HAP-1 (cell line): ENCODE measurements at places on chromosomes 1 and 21.

GRCh38 chr1:12167493-12168429 is 970 bp downstream of the TNFRSF1B start:
- no peak for DNase-seq

DNA sequence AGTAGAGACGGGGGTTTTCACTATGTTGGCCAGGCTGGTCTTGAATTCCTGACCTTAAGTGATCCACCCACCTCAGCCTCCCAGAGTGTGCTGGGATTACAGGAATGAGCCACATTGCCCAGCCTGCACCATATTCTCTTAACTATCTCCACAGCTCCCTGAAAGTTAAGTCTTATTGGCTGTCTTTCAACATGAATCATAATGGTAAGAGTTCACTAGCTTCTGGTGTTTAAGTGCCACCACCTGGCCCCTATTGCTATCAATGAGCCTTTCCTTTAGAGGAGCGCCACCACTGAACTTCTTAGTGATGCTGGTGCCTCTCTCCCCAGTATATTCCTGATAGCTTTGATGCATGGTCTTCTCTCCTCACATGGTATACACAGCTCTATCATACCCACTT is 15.7 kb downstream of the ZFYVE9 start:
- no peak for DNase-seq

- DNase-seq = no peak
These were observed 83.9 kb downstream of the DYRK1A start for GRCh38 chr21:37450445-37450941.

- no peak for DNase-seq
These were observed 159.9 kb downstream of the ACTL8 start for GRCh38 chr1:17914987-17915386.

DNA sequence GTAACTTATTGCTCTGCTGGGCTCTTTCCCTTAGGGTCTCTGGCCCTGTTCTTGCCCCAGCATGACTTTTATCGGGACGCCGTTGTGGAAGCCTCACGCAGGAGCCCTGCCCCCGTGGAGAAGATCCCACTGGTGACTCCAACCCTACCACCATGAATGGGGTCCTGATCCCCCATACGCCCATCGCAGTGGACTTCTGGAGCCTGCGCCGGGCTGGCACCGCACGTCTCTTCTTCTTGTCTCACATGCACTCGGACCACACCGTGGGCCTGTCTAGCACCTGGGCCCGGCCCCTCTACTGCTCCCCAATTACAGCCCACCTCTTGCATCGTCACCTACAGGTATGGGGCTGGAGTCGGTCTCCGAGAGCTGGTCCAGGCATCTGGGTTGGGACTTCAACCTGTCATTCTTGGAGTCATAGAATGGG is 322 bp downstream of the DCLRE1B start:
- DNase-seq = peak; percentile 22

DNA sequence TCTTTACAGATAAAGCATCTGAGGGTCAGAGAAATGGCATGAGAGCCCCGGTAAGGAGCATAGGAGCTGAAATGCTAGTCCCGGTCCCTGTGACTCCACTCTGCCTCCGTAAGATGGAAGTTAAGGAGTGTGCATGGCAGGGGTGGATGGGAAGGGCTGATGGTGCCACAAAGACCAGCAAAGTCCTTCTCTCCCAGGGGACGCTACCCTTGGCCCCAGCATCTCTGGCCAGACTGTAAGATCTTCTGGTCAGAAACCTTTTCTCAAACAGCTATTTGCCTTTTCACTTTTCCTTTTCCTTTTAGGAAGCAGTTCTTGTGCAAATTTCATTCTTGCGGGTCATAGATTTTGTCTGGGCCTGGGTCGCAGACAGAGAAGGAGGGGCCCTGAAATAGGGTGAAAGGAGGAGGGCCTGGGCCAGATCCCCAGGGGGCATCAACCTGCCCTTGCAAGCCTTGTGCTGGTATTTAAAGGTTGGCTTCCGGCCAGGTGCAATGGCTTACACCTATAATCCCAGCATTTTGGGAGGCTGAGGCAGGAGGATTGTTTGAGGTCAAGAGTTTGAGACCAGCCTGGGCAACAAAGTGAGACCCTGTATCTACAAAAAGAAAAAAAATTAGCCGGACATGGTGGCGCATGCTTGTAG is 14.4 kb upstream of the EPS8L3 start:
- DNase-seq = no peak

DNA sequence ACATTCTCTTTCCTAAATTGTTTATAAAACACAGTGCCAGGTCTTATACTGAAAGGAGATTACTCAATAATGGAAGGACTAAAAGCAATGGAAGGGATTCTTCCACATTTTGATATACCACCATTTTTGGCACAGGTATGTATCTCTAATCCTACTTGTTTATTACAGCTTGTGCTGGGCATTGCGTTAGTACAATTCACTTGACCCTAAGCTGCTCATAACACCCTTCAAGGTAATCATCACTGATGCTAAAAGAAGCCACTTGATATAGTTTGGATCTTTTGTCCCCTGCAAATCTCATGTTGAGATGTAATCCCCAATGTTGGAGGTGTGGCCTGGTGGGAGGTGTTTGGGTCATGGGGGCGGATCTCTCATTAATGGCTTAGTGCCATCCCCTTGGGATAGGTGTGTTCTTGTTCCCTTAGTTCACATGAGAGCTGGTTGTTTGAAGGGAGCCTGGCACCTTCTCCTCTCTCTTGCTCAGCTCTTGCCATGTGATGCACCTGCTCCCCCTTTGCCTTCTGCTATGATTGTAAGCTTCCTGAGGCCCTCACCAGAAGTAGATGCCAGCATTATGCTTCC is 71.1 kb downstream of the NIBAN1 start:
- DNase-seq = no peak

- peak; percentile 100 for DNase-seq
These were observed 59.1 kb downstream of the GLUL start for GRCh38 chr1:182332261-182333060.

DNA sequence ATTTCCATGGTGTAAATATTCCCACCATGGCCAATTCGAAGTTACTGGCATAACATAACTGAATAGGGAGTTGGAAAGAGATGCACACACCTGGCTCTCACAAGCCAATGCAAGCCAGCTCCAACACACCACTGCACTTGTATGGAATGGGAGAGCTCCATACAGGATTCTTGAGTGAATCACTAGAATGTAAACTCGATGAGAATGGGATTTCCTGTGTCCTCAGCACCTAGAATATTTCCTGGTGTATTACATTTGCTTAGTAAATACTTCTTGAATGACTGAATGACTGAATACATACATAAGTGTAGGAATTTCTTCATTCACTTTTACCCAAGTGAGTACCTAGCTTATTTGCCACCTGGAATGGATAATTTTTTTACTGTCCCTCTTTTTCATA is 16.2 kb upstream of the PPIE start:
- no peak for DNase-seq

DNA sequence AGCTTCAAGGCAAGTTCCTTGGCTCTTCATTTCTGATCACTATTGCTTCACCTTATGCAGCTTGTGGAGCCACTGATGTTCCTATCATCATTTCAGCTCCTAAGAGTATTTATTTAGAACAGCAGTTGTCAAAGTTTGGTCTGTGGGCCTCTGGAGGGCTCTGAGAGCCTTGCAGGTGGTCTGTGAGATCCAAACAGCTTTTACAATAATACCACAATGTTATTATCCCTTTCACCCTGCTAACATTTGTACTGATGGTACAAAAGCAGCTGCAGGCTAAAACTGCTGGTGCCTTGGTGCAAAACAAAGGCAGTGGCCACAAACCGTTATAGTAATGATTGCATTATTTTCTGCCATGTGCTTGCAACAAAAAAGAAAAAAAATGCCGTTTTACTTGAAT is 33.8 kb downstream of the PATJ start:
- no peak for DNase-seq

- no peak for DNase-seq
These were observed 97.9 kb upstream of the EXO1 start for GRCh38 chr1:241749945-241750695.

- no peak for DNase-seq
These were observed 7.7 kb upstream of the TCP10L start for GRCh38 chr21:32592929-32593502.

- no peak for DNase-seq
These were observed 13.4 kb downstream of the RNASEL start for GRCh38 chr1:182575540-182576149.

DNA sequence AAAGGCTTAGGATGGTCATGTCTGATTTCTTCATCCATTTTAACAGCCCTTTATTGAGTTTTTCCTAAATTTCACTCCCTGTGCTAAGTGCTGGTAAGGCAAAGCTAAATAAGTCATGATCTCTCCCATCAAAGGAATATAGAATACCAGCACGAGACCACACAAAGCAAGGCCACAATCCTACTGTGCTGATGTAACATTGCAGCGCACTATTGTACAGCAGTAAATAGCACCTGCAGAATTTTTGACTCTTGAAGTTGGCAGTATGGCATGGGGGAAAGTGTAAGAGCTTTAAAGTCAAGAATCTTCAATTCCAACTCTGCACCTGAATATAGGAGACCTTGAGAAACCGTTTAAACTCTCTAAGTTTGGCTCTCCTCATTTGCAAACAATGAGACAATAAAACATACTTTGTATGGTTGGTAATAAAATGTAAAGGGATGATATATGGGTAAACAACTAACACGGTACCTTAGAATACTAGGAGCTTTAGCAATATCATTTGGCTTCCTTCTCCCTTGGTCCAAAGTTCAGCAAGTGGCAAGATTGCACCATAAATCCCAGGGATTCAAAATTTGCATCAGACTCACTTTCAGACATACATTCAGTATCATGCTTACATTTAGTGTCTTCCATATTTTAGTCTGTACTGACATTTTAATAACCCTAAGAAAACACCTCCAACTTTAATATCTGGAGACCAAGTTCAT is 132.9 kb upstream of the PRDX6 start:
- no peak for DNase-seq

DNA sequence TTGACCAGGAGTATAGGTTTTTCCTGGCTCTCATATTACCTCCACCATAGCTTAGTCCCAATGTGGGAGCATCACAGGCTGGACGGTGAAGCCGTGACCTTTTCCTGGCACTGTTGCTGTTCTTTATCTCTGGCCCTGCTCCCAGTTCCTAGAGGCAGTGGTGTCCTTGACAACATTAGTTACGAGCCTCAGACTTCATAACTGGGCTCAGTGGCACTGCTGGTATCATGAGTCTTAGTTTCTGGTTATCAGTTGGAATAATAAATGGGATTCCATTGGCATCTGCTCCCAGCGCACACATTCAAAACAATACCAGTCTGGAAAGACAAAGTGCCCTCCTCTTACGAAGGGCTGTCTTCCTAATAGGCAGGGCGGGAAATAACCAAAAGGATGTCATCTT is 8.0 kb downstream of the RNPEP start:
- no peak for DNase-seq

GRCh38 chr1:59670662-59671061 is 144.1 kb upstream of the HOOK1 start:
- no peak for DNase-seq

DNA sequence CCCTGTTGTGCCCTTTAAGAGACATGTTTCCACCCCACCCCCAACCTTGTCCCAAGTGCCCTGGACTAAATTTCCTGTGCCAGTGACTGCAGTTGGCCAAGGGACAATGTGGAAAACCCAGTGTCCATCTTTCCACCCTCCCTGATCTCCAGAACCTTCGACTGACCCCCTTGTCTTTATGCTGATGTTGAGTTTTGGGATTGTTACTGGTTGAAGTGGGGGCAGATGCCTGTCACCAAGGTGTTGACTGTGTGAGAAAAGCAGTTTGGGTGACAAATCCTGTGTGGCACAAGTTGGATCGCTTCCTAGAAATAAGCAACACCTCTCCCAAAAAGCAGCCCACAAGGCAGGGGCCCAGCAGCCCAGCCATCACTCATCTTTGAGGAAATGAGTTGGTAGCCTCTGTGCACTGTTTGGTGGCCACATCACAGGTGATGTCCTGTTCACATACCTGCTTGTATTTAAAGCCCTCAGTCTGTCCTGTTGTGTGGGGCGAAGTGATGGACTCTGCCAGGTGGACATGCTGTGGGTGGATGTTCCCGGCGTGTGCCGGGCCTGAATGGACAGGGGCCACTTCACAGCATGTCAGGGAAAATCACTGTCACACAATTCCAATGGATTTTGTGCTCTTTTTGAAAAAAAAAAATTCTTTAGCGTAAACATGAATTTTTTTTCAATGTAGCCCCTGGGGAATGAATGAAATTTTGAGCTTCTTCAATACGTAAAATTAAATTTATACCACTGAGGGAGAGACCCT is 6.6 kb upstream of the MIIP start:
- no peak for DNase-seq

GRCh38 chr1:234545517-234546386 is 64.2 kb downstream of the IRF2BP2 start:
- DNase-seq = no peak

- DNase-seq = no peak
These were observed 708.1 kb downstream of the MRPL39 start for GRCh38 chr21:24899138-24899537.

GRCh38 chr1:208499026-208499425 is 254.8 kb upstream of the PLXNA2 start:
- no peak for DNase-seq

DNA sequence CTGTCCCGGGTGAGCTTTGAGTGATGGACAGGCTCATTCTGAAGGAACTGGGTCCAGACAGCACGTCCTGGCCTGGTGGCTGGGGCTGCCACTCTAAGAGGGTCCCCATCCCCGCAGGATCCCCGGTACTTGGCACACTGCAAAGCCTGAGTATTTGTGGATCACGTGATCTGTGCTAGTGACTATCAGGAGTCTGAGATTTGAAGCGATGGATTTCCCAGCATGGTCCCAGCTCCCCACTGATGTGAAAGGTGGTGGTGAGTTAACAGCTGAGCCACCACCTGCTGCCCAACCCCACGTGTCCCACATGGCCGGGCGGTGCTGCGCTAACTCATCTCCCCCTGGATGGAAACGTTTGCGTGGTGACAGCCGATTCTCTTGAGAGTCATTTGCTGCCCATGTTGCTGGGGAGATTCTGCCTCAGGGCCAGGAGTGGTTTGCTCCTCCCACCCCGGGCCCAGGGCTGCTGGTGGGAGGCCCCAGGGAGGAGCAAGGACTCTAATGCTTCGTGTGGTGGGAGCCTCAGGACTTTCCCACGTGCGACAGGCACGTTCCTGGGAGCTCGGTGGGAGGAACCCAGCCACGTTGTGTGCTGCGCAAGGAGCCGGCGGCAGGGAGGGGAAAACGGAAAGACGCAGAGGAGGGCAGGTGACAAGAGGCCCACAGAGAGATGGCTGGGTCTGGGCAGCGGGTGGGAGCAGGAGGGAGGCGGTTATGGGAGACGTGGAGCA is 15.1 kb downstream of the FAAP20 start:
- DNase-seq = no peak

DNA sequence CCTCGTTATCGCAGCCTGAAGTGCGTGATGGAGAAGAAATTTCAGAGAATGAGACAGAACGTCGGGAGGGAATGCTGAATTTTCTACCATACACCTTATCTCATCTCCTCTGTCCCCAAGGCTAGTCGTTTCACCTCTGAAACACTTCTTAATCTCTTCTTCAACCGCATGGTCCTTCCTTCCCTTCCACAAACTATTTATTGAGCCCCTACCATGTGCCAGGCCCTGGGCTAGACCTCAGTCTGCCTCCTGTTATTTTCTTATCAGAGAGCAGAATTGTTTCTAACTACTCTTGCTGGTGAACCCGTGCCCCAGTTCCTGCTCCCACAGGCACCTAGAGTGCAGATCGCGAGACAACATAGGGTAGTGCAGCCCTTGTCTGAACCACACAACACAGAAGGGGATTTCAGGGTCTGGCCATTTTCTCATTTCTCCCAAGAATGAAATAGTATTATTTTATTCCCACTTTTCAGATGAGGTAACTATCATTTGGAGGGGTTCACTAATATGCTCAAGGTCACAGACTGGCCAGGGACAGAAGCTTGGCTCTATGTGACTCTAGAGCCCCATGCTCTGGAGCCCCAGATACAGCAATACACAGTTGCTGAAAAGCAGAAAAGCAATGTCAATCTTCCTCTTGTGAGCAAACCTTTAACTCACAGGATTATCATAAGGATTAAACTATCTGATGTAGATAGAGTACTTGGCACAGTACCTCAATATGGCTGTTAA is 598 bp upstream of the ADIPOR1 start:
- DNase-seq = no peak
